ENCODE measurements at places on chromosomes 12 and 14.
A peak's percentile ranks its signal among the peaks of the same experiment; 100 is the strongest.

GRCh38 chr12:123972457-123973401 lies at the start of the genes CCDC92 and ZNF664:
Gene CCDC92, minus strand, starts transcription at chr12:123972831. Its CDS starts 28,526 bp downstream, at chr12:123944305.
Gene ZNF664, plus strand, starts transcription at chr12:123973215. Its CDS starts 38,930 bp downstream, at chr12:124012145.
- DNase-seq: peak; percentile 85

DNA sequence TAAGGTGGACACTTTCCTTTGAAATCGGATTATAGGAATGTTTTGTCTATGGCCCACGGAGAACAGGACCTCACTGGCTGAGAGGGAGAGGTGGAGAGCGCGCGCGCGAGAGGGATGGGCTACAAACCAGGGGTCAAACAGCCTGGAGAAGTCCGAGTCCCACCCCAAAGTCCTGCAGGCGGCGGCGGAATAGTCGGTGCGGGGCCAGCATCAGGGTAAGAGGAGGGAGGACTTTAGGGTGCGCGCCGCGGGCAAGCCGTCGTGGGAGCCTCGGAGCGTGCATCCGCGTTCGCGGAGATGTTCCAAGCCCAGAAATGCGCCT lies 3.3 kb upstream of the HOXC8 start:
- DNase-seq: no peak

DNA sequence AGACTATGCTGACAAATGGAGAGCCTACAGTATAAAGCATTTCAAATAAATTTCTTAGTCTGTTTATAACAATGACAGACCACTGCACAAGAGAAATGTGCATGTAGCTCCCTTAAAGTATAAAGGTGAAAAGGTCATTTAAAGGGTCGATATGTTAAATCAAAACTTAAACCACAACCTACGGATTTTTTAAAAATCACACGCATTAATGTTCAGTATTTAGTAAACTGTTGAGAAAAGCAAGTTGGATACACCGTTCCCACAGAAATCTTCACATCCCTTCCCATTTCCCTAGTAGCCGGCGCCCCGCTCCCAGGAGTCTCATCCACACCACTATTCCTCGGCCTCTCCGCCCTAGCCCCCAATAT lies 614 bp downstream of the FKBP3 start:
- DNase-seq: no peak

- DNase-seq: no peak
Measured at GRCh38 chr12:86349196-86349595, 93.0 kb upstream of the MGAT4C start.

- DNase-seq: peak; percentile 73
Measured at GRCh38 chr12:98418357-98419075, 96.9 kb upstream of the TMPO start.

DNA sequence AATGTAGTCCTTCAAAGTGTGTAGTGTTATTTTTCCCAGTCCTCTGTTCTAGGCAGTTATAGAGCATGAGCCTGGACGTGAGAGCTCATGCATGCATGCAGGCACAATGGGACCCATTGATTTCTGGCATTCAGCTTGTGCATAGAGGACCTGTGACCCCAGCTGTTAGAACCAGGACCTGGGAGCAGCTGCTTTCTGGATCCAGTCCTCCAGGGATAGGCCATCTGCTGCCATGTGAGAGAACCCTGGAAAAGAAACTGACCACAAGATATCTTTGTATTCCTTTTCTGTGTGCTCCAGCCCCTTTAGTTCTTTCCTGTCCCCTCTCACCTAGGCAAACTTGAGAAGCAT lies 76.9 kb downstream of the SUSD6 start:
- no peak for DNase-seq

GRCh38 chr14:105363847-105364708 lies 34.3 kb upstream of the TEX22 start:
- DNase-seq: peak; percentile 34

DNA sequence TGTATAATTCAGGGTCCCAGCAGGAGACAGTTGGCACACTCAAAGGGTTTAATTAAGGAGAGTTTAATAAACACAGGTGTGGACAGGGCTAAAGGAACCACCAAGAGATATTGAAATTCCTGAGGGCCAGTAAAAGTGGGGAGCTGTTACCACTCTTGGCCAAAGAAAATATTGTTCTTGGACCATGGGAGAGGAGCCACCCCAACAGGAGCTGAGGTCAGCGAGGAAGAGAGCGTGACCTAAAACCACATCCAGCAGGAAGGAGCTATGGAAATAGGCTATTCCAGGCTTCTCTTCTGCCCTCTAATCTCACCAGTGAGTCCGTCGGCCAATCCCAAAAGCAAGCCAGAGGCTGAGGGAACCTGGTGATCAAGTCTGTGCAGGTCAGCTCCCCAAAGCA lies 390.8 kb downstream of the MED13L start:
- DNase-seq: no peak

- DNase-seq: no peak
Measured at GRCh38 chr12:128861226-128862016, 8.1 kb downstream of the GLT1D1 start.

DNA sequence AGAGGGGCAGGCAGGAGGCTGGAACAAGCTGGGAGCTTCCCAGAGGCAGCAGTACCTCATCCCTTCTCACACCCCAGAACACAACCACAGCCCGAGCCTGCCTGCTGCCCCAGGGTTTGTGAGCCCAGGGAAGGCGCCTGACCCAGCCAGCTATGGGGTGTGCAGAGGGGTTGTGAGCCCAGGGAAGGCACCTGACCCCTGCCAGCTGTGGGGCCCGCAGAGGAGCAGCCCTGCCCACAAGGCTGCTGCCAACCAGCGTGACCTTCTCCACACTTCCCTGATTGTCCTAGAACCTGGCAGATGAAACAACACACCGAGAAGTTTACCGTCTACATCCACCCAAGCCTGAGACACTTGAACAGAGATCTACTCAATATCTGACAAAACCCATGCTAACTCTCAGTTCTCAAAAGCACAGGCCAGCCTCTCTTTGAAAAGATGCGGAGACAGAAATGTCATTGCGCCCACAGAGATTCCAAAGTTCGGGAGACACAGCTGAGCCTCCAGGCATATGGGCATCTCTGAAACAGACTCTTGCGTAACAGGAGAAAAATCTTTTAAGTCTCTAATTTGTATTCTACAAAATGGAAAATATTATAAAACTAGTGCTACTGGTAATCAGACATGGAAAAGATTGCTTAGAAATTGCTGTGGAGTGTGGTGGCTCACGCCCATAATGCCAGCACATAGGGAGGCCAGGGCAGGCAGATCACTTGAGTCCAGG lies 47.3 kb downstream of the SFSWAP start:
- no peak for DNase-seq

DNA sequence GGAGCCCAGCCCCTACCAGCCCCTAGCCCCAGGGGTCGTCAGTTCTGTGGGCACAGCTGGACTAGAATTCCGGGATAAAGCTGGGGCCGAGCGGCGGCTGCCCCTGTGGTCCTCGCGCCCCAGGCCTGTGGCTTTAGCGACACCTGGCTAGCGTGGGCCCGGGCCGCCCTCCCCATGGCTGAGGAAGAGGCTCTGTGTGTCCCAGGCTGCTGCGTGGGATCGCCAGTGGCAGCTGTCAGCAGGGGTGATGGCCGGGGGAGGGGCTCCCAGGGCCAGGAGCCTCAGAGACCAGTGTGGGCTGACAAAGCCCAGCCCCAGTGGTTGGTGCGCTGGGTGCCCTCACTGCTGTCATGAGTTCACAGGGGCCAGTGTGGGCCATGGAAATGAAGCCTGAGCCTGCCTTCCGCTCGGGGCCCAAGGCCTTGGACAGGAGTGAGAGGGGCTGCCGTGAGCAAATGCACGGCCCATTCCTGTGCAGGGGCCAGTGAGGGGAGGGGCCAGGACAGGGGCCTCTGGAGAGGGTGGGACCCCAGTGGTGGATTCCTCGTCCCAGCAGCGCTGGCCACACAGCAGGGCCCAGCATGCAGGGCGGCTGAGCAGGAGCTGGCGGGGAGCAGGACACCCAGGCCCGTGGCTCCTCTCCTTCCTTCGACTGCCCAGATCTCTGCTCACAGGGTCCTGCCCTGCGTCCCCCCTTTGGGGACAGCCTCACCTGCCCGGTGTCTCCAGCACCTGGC lies 11.4 kb downstream of the FBRSL1 start:
- DNase-seq: no peak

DNA sequence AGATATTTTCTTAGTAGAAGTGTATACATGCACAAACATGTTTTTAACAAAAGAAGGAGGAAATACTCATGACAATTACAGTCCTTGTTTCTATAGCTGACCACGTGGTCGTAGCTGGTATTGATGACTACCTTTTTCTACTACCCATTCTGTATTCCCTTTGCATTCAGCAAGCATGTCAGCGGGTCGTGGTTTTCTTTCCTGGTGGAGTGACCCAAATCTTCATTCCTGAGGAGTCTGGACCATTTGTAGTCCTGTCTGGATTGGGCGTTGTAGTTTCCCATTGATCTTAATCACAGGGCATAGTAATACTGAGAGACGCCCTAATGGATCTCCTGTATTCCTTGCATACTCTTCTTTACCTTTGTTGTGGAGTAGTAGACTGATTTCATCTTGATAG lies 472.1 kb upstream of the RGS6 start:
- DNase-seq: no peak

DNA sequence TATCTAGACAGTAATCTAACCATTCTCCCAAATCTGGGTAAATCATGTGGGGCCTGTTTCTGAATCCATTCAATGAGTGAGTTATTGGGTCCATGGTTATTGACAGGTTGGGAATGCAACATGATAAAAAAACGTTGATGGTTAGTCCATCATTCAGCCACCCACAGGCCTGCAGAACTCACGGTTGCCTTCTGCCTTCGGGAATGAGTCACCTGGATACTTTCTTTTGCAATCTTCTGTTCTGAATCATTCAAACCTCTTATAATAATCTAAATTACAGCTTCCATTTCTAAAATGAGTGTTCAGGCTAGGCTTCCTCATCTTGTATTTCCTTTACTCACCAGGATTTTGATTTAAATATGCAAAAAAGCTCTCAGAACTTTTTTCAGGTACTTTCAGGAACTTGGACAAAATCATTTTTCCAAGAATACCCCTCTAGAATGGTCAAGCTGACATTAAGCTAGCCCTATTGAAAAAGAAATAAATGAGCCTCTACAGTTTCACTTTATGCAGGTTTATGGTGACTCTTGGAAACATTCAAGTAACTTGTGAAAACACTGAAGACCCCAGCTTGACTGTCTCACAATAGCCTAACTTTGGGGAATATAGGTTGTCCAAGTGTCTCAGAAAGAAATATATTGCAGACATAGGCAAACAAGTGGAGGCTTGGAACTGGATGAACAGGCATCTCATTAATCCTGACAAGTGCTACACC lies 94.4 kb downstream of the KCNK10 start:
- DNase-seq: peak; percentile 12

- no peak for DNase-seq
Measured at GRCh38 chr12:68623984-68624383, 13.3 kb downstream of the RAP1B start.

DNA sequence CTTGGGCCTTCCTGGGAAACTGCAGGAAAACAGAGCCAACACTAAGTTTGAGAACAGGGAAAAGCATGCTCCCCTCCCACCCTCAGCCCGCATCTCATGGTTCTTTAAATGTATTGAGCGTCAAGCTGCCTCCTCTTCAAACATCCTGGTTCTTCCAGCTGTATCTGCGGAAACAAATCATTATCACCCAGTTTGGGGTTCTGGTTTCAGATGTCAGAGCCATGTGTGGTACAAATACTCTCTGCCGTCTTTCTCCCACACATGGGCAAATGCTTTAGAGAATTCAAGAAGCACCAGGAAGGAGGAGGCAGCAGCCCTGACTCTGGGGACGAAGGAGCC lies 29.1 kb downstream of the JDP2 start:
- no peak for DNase-seq

- DNase-seq: no peak
Measured at GRCh38 chr12:45789025-45789424, 59.5 kb downstream of the ARID2 start.

DNA sequence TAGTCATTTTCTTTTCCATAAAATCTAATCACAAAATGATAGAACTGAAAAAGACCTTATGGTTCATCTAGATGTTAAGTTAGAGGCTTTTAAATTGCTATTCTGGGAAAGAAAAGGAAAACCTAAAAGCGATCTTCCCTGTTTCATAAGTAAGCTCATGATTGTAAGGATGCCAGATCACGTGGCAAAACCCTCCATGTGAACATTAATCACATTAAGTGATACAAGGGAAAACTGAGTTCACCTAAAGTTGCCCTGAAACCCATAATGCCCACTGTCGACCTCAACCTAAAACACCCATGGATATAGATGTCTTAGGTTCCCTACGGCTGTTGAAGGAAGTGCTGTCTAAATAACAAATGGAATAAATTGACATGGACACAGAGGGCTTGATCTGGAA lies 3.0 kb upstream of the STXBP6 start:
- no peak for DNase-seq

- DNase-seq: no peak
Measured at GRCh38 chr12:95723693-95724384, 66.7 kb downstream of the NTN4 start.

DNA sequence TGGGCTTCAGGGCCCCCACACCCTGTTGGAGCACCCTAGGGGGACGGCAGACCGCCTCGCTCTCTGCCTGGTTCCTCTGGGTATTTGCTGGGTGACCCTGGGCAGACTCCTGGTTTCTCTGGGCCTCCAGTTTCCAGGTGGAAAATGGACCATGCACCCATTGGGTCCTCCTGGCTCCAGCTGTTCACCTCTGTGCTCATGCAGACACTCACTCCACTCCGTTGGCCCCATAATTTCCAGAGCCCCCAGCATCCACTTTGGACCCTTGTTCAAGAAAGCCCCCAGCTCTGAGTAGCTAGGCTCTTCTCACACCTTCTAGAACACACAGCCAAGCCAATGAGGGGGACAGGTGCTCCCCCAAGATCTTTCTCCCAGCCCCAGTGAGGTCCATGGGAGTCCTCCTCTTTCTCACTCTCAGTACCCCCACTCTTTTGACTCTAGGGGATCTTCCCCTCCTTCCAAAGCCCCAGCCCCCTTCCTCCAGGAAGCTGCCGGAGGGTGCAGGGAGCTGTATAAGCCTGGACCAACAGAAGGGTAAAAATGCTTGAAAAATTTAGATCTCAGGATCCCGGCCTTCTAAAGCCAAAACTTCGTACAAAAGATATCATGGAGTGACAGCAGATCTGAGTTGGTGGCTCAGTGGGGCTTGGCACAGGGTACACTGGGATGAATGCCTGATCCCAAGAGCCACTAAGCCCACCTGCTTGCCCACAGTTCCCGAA lies 174.8 kb upstream of the RTL1 start:
- no peak for DNase-seq

DNA sequence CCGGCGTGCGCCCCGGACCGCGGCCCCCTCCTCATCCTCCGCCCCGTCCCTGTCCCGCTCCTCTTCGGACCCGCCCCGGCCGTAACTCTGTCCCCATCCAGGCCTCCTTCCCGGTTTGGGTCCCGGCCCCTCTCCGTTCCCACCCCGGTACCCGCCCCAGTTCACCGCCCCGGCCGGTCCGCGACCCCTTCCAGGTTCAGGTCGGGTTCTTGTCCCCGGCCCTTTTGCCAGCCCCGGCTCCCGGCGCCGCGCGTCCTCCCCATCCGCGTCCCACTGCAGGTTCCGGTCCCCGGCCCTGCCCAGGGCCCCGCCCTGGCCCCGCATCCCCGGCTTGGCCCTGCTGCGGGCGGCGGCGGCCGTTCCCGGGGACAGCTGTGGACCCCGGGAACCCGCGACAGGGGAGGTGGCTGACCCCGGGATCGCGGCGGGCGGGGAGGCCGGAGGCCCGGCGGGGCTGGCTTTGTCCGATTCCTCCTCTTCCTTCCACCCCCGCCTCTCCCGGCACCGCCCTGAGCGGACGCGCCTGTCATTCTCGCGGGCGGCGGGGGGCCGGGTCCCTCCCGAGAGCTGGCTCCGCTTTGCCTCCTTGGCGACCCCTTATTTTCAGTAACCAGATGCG lies 601 bp downstream of the KLC1 start:
- DNase-seq: peak; percentile 20

GRCh38 chr14:92644171-92644969 lies 104.1 kb downstream of the LGMN start:
- no peak for DNase-seq
